ENCODE measurements at places on chromosomes 3 and 15.

- no peak for DNase-seq
Measured at GRCh38 chr3:194713299-194714136, 27.8 kb downstream of the FAM43A start.

GRCh38 chr3:168155303-168155702, 59.6 kb upstream of the GOLIM4 start:
- DNase-seq = no peak

DNA sequence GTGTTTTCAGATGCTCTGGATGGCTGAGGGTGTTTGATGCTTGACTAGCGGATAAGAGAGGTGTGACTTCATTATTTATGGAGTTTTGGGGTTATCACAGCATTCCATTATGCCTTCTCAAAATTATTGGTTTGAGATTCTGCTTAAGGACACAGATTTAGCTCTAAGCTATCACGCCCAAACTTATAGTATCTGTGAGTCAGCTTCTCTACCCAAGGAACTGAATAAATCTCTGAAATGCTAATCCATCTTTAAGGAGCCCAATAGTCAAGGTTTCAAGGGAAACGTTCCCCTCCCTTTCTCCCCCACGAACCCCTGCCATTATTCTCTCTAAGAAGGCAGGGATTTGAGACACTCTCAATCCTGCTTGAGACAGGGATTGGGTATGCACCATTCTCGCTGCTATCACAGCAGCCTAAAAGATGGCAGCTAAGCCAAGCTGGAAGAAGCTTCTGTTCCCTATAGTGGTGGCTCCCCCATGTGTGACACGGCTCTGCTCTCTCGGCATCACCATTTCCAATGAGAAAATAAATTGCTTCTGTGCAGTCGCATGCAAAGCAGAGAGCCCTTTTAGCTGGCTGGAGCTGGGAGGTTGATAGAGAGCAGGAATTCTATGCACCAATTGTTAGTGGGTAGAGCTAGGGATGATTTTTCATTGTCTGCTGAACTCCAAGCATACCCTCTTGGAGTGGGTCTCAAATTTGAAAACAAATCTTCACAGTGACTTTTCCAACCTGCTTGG, 151.1 kb downstream of the IL20RB start:
- no peak for DNase-seq

DNA sequence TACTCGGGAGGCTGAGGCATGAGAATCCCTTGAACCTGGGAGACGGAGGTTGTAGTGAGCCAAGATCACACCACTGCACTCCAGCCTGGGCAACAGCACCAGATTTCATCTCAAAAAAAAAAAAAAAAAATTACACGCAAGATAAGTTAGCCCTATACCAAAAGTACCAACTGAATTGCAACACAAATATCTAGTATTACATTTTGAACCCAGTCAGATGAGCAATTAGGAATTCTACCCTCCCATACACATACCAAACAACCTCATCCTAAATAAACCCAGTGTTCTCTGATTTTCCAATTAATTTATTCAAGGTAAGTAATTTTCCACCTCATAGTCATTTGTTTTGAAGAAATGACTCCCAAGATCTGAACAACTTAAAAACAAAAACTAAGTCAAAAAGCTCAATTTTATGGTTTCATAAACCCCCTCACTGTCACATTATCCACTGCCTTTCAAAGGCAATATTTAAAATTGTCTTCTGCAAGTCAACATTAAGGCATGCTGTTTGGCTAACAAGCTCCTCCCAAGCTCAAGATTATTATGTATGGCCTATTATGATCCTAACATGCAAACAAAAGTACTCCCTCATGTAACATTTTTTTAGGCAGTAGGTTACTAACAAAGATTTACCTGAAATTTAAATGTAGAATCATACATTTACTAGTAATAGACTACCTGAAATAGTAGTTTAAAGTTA, 4.5 kb downstream of the RAF1 start:
- DNase-seq = no peak
